ENCODE measurements at places on chromosomes 7 and 10.

DNA sequence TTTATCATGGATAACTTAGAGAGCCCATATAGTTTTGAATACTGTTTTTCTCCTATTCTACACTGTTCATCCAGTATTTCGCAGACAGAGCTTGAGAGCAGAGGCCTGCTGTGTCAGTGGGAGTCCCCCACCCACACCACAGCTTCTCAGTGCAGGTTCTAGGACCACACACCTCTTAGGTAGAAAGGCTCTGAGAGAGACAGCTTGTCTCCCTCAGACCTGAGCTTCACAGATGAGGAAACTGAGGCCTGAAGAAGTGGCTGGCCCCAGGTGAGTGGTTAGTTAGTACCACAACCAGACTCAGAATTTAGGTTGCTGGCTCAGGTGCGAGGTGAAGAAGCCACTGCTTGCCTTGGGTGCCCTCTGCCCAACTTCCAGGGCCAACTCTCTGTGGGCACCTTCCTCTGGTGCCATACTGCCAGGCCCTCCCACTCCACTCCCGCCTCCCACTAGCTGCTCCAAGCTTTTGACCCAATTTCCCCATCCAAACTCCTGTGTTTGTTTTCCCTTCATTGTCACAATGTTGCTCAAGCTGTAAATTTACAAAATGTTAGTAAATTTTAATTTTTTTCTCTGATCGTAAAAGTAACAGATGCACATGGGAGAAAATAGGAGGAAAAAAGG is 7.6 kb upstream of the HILPDA start:
- no peak for DNase-seq

- no peak for DNase-seq
Measured at GRCh38 chr7:50393547-50394252, 56.5 kb downstream of the FIGNL1 start.

- DNase-seq: no peak
Measured at GRCh38 chr7:27611059-27611458, 51.6 kb downstream of the HIBADH start.

- peak; percentile 99 for DNase-seq
Measured at GRCh38 chr10:95327367-95327766, 36.6 kb upstream of the PDLIM1 start.

GRCh38 chr10:4343091-4343490 is 482.9 kb upstream of the AKR1E2 start:
- DNase-seq: no peak

GRCh38 chr7:35648367-35648766 is 46.6 kb downstream of the HERPUD2 start:
- peak; percentile 4 for DNase-seq

GRCh38 chr10:70899096-70899495 is 10.7 kb upstream of the PCBD1 start:
- DNase-seq: no peak

- DNase-seq: peak; percentile 10
Measured at GRCh38 chr7:46811529-46811928, 770.4 kb downstream of the TNS3 start.

DNA sequence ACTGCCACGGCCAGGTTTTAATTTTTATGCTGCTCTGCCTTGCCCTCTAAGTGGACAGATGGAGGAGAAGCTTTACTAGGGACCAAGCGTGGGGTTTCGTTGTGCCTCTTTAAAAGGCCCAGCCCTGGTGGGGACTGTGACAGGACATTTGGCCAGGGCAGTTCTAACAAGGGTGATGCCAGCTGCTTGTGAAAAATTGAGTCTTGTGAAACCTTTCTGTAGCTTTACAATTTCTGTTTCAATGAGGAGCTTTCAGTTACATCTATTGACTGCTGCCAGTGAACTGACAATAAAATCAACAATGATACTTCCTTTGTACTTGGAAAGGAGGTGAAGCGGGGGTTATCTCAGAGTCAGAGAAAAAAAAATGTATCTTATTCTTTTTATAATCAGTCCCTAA is 233.1 kb upstream of the CSTF2T start:
- DNase-seq: no peak

All from NCI-H82 (cell line).